ENCODE measurements at places on chromosomes 2 and 18.

DNA sequence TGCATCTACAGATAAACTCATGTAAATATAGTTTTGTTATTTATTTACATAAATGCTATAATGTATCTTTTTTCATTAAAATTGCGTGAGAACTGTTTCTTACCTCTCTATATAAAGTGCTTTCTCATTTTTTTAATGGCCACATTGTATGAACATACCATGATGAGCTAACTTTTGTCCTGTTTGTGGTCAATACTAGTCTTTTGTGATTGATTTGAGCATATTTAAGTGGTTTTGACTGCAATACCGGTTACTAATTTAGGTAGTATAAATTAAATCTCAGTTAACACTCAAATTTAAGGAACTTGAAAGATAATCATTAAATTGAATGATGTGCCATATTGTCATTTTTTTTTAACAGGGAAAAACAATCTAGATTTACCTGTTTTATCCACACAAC, 108.2 kb downstream of the HAUS1 start:
- no peak for DNase-seq

DNA sequence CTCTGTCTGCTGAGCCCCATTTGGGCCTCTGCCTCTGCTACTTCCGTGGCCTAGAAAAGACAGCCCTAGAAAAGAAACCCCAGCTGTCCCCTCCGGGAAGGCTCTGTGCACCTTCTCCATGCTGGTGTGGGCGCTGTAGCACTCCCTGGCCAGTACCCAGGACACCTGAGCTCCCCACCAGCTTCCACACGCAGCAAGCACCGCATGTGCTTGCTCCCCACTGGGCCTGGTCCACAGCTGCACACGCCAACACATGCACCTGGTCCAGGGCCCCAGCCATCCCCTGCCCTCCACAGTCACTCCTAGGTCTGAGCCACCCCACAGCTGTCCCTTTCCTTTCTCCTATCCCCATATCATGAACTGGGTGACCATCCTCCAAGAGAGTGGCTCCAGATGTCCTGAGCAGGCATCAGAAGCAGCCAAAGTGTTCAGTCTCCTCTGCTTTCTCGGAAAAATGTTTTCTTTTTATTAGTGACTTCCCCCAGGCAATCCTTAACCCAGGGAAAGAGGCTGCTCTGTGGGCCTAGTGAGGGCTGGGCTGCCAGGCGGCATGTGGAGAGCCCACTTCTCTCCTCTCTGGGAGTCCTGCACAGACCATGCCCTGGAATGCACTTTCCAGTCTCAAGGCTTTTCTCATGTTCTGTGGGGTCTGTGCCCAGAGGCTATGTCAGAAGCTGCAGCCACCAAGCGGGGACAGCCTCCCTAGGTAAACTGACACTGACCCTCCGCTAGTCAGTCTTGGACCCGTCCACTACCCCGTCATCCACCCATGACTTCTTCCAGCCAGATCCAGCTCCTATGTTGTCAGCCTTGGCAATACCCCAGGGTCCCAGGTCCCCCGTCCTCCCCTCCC, 133.7 kb downstream of the KLHL29 start:
- no peak for DNase-seq

- peak; percentile 62 for DNase-seq
Observed at GRCh38 chr2:73906847-73907505, 14.2 kb downstream of the ACTG2 start.

- DNase-seq = no peak
Observed at GRCh38 chr2:55899881-55900280, 23.7 kb downstream of the EFEMP1 start.

- no peak for DNase-seq
Observed at GRCh38 chr2:69482471-69482870, 45.2 kb upstream of the NFU1 start.

- DNase-seq = no peak
Observed at GRCh38 chr2:19576411-19576810, 218.0 kb upstream of the OSR1 start.

DNA sequence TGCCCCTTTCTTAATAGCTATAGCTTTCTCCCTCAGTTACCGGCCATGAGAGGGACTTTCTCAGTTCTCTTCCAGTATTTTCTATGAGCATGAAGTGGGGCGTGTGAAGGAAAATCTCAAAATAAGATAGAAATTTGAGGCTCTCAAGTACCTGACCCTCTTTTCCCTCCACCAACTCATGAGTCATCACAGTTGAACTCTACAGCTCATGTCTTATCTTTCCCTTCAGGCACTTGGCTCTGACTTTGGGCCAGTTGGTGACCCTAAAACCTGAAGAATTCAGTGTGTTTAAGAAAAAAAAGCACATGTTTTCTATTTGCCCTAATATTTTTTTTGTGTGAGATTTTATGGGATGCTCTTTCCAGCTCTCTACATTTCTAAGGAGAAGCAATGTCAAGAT, 896.7 kb upstream of the ZEB2 start:
- DNase-seq = no peak

DNA sequence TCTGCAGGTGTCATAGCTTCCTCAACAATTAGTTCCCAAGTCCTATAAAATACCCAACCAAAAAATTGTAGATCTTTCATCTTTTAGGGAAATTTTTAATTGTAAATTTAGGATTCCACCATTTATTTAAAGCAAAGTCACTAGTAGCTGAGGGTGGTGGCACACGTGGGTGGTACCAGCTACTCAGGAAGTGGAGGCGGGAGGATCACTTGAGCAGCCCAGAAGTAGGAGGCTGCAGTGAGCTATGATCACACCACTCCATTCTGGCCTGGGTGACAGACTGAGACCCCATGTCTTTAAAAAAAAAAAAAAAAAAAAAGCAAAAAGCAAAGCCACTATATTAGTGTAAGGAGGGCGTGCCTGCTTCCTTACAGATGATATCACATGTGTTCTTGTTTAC, 60.3 kb upstream of the GREB1L start:
- no peak for DNase-seq

DNA sequence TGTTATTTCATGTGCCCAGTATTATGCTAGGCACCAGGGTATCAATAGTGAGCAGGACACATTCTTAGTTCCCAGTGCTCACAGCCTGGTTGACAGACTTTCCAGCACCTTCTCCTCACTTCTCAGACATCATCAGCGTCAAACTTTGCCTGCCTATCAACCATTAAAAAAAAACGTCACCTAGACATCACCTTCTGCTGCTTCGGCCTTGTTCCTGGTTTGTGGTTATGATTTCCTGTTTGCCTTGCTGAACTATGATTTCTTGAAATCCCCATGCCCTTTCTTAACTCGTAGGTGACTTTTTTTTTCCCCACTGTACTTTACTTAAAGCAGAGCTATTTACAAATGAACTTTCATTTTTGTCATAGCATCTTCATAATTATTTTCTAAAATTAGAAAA, 60.4 kb upstream of the NABP1 start:
- DNase-seq = no peak

DNA sequence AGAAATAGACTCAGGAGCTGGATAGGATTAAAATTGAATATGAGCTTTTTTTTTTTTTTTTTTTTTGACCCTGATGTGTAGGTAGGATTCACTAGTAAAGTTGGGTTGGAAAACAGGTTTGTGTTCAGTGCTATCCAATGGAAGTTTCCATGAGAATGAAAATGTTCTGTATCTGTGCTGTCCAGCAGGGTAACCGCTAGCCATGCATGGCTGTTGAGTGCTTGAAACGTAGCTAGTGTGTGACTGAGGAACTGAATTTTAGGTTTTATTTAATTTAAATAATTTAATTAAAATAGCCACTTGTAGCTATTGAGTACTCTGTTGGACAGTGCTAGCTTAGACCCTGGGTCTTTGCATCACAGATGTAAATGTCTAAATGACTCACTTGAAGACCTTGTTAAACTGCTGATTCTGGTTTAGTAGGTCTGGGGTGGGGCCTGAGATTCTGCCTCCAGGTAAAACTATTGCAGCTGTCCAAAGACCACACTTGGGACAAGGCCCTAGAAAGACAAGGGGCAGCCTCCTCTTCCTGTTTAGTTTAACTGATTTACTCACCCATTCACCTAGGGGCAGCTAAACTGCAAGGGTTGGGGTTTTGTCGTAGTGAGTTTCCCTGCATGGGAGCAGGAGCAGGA, 84.7 kb upstream of the STON1 start:
- DNase-seq = no peak

DNA sequence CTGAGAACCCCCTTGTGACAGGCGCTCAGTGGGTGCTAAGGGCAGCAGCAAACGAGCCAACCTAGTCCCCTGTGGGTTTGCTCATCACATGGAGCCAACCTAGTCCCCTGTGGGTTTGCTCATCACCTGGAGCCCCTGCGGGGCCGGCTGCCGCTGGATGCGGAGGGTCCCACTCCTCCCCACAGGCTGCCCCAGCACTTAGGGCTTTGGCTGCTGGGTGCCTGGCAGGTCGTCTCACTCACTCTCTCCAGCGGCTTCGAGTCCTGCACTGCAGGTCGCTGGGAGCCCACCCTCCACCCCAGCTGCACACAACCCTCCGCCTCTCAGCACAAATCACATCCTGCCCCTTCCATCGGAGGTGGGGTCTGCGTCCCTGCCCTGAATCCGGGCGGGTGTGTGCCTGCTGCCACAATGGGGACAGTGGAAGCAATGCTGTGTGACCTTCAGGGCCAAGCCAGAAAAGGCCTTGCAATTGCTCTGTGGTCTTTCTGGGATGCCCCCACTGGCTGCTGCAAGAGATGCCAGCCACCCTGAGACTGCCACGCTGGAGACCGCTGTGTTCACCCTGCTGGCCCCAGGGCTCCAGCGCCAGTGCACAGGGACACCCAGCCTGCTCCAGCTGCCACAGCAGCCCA, 248.1 kb upstream of the SALL3 start:
- peak; percentile 83 for DNase-seq

DNA sequence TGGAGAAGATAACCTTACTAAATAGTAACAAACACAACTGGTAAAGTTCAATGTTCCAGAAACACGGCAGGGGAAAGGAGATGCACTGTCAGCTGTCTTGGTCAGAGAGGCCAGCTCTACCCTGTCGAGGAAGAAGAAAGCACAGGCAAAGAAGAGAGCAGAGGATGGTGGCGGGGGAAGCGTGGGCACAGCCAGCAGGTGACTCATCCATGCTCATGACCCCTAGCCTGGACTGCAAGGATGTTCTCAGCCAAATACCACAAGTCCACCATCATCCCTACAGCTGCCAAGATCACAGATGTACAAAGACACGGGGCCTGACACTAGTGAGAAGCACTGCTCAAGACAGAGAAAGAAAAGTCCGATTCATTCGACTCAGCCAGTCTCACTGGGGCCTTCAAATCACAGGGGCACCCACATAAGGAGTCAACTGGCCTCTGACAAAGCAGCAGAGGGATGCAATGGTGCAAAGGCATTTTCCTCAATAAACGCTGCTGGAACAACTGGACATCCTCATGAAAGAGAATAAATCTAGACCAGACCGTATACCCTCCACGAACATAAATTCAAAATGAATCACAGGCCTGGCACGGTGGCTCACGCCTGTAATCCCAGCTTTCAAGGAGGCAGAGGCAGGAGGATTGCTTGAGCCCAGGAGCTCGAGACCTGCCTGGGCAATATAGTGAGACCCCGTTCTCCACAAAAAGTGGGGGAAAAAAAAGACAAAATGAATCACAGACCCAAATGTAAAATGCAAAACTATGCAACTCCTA, 5.6 kb downstream of the DTYMK start:
- DNase-seq = no peak

DNA sequence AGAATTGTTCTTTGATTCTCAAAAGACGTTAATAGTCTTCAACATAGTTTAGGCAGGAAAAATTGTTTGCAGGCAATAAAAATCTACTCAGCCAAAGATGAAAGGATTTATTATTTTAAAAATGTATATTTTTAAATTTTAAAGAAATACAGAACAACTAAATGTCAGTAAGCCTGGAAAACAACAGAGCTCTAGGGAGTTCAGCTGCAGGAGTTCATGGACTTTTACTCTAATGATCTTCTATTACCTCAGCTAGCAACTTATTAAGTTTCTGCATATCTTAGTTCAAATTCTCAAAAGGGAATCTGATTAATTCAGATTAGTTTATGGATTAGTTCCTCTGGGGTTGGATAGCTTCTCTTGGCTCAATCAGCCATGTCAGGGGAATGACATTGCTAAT, 17.9 kb upstream of the XIRP2 start:
- DNase-seq = no peak

DNA sequence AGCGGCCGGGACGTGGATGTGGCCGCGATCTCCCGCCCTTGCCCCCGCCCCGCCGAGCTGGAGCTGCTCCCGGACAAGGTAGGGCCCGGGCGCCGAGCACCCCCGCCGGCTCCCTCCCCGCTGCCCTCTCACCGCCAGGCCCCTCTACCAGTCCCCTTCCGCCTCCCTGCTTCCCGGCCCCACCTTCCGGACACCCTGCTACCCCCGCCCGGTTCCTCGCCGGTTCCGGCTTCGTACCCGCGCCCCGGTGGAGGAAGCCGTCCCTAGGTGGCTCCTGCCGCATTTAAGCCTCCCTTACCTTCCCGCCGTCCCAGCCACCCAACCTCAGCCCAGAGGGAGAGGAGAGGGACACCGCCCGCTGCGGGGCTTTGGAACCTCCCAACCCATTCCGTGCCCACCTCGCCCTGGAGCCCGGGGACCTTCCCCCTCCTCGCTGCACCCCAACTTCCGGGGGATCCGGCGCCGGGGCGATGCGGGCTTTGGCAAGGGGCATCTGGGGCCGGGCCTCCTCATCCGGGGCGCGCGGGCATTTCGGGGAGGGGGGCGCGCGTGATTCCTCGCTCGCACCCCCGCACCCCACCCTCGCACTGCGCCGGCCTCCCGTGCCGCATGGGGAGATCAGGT, 475 bp downstream of the B3GNT2 start:
- DNase-seq = peak; percentile 90

DNA sequence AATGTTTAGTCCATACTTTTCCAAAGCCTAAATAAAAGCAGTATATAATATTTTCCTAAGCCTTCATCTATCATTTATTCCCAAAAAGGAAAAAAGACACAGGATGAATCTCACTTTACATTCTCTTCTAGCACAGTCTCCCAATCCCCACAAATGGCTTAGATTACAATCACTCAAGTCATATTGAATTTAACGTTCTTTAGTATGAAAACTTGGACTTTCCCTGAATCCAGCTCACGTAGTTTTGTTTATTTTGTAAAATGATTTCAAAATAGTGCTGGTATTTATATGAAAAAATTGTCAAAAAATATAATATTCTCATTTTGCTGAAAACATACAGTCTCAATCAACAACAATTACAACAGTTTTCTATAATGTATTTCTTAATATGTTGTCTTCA, 137.7 kb upstream of the CCDC150 start:
- DNase-seq = no peak

- no peak for DNase-seq
Observed at GRCh38 chr2:120817136-120817955, 81.7 kb downstream of the GLI2 start.

DNA sequence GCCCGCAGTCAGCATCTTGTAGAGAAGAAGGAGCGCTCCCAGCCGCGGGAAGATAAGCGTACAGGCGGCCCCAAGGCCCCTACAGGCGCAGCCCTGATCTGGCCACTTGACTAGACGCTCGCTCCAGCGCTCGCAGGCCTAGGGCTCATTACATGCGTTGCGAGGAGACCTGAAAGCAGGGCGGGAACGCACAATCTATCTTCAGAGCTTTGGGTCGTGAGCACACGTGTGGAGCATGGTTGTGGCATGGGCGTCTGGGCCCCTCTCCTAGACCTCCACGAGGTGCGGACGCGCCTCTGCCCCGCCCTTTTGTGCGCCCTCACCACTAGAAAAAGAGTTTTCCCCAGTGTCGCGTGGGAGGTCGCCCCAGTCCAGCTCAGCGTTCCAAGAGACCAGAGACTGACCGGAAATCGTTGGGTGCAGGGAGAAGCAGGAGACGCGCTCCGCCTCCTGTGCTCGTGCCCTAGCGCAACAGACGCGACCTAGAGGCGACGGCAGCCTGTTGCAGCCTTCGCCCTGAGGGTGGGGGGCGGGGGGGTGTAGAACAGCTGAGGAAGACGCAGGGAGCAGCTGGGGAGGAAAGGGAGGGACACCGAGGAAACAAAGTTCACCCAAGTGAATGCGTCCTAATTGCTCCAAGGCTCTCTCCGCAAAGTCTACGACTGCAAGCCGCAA, 12.6 kb downstream of the NR4A2 start:
- no peak for DNase-seq
